Stimulated activated CD8-positive, alpha-beta memory T cell treated with anti-CD3 and anti-CD28 coated beads, Interleukin-7, amount 100 ng/mL, for 1 hour (primary cell): ENCODE measurements at places on chromosomes 12 and 14.

DNA sequence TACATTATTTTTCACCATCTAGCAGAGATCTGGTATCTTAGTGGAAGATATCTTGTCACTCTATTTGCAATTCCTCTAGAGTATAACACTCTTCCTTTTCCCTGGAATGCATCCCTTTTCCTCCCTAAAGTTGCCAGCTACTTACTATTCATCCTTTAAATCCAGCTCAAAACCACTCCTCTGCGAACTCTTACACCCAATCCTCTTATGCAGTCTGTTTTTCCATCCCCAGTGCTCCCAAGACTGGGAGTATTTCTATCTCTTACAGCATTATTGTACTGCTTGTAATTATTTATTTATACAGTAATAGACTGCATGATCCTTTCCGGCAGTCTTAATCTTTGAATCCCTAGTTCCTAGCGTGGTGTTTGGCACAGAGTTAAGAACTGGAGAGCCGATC, 2.9 kb upstream of the SRGAP1 start:
- no peak for DNase-seq

GRCh38 chr12:1217191-1217949, 226.3 kb downstream of the ERC1 start:
- no peak for DNase-seq

DNA sequence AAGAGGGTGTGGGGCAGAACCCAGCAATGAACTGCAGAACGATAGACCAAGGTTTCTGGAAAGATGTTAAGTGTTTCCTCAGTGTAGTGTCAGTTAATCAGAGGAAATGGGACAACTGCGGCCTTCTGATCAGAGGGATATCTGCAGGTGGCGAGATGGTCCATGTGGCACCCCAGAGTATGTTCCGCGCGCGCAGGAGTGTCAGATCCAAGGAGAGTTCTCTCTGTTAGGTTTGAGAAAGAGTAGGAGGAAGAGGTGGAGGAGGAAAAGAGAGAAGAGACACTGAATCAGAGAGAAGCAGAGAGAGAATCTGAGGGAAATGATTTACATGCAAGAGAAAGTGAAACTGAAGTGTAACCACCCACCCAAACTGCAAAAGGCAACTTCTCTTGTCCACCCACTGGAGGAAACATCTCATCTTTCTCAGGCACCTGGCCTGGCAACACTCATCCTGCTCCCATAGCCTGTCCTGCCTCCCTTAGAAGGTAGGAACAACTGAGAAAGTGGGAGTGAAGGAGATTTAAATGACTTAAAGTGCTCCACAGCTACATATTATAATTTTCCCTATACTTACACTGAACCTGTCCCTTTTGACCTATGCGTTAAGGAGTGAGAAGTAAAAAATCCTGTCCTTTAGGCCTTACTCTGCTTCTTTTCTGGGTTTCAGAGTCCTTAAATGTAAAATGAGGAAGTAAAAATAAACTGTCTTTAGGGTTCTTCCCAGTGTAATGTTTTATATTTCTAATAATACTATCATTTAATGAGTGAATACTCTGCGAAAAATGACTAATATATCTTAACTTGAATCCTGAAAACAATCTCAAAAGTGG, 6.8 kb upstream of the TESPA1 start:
- no peak for DNase-seq

GRCh38 chr12:54340846-54341245, 15.9 kb downstream of the COPZ1 start:
- DNase-seq: no peak

DNA sequence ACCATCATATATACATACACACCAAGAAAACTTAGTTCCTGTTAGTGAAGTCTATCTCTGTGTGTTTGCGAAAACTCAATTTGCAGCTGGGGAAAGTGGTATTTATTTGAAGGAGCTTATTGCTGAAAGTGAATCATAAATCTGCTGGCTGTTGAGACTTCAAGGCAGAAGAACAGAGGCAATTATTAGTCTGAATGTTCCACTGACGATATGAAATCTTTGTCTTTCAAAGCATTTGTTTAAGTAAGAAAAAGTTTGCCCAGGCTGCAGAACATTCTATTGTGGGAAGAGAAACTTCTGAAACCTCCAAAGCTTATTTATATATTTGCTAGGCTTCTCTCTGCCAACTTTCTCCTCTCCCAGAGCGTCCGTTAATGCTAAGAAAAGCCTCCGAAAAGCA, 255.7 kb upstream of the TMPO start:
- DNase-seq: no peak

DNA sequence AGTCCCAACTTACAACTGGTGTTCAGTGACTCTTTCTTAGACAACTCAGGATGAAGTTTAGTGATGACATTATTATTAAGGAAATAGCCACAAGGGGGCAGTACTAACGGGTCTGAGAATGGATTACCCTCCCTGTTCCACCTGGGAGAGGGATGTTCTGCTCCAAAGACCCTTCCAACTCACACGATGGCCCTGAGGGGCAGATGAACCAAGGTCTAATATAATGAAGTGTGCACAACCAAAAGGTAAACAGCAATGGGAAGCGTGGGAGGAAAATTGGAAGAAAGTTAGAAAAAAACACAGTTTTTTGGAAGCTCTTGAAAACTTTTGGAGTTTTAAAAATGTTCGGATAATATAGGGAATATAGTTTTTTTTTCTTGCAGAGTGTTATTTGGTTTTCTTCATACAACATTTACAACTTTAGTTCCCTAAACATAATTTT, 24.0 kb downstream of the FGF6 start:
- DNase-seq: no peak

GRCh38 chr12:94622475-94622874, 27.9 kb downstream of the TMCC3 start:
- DNase-seq: no peak
